ENCODE measurements at places on chromosomes 7 and 10. TPM values are rescaled to one million over a fixed set of nuclear protein-coding genes. Genes with fewer than 3 reads are reported as not detected.

Gene ARPC1A
- 53.2 TPM for total RNA-seq

Gene PNLIPRP1
- total RNA-seq = not detected

Gene GJD4
- not detected for total RNA-seq

- peaks cover 8% of the 10 kb centered on the region for H3K27me3 ChIP-seq
- H3K36me3 ChIP-seq = no peaks in the 10 kb centered on the region
- no peak overlapping the region for H3K4me3 ChIP-seq
- H3K27ac ChIP-seq = no peak overlapping the region
Observed at GRCh38 chr7:25750744-25751508, 401.1 kb upstream of the NFE2L3 start.

DNA sequence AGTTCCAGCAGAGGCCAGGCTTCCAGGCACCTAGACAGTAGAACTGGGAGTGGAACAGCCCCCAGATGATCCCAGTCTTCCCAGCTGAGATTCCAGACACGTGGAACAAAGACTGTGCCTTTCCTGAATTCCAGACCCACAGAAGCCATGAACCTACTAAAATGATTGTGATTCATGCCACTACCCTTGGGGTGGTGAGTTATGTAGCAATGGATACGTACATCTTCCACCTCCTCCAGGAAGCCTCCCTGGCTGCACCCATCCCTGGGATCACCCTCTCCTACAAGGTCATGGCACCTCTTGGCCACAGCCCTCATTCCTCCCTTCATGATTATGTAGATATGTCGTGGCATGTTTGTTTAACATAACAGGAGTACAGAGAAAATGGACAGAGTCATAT lies 83.4 kb downstream of the NPTX2 start:
- no peak for DNase-seq
- no peak overlapping the region for H3K27ac ChIP-seq
- no peak overlapping the region for H3K4me3 ChIP-seq
- H3K4me1 ChIP-seq = no peaks in the 10 kb centered on the region
- no peaks in the 10 kb centered on the region for H3K36me3 ChIP-seq
- no peaks in the 10 kb centered on the region for H3K27me3 ChIP-seq

DNA sequence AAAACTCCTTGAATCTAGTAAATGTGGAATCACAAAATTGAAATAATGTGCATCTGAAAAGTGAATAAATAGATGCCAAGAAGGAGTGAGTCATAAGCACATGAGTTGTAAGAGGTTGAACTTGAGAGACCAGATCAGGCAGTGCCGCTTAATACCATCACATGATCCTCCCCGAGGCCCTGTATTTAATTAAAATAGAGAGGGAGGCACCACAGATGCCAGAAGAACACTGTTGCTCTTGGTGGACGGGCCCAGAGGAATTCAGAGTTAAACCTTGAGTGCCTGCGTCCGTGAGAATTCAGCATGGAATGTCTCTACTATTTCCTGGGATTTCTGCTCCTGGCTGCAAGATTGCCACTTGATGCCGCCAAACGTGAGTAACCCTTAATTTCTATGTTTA lies at the start of gene GPNMB:
Gene GPNMB, plus strand, starts transcription at position 221 of the 400 bp plus-strand sequence. Its CDS starts 83 bp downstream, at position 304.
- no peak for DNase-seq
- no peak within 1 kb of the TSS for H3K27ac ChIP-seq
- H3K4me1 ChIP-seq = peaks cover 3% of the 10 kb centered on the region
- peaks cover 82% of the 10 kb centered on the region for H3K27me3 ChIP-seq

DNA sequence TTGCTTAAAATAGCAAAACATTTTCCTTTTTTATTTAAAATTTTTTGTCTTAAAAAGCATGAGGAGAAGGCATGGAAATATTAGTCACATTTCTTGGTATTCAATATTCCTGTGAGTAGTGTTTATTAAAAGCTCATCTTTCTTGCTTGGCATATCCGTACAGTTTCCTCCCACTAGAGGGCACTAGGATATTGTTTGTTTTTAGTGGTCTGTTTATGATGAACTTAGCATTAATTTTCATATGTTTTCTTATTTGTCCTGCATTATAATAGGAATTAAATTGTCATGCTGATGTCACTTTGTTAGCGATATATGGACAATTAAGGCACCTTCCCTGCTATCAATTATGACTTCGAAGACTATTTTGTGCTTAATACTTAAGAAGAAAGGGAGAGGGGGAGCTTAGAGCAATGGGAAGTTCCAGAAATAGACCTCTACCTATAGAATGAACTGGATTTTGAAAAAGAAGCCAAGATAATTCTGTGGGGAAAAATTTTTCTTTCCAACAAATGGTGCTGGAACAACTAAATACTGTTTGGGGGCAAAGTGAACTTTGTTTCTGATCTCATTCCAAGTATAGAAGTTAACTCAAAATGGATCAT lies 91.0 kb upstream of the STRIP2 start:
- H3K36me3 ChIP-seq = peaks cover 1% of the 10 kb centered on the region
- H3K4me3 ChIP-seq = no peak overlapping the region
- DNase-seq = no peak

DNA sequence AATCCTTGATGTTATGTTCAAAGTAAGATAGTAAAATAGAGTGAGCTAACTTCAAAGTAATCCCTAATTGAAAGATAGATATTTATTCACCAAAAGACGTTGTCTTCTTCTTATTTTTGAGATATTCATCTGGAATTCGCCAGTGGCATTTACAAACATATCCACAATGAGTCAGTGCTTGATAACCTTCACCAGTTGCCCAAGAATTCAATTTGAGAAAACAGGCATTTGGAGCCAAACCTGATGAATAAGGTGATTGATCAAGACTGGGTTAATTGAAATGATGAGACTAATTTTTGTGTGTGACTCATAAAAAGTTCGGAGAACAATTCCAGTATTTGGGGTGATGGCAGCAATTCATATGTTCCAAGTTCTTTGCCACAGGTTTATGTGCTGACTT lies 344.0 kb downstream of the ARL4A start:
- H3K27me3 ChIP-seq = peaks cover 2% of the 10 kb centered on the region
- no peaks in the 10 kb centered on the region for H3K4me1 ChIP-seq
- H3K36me3 ChIP-seq = no peaks in the 10 kb centered on the region
- H3K4me3 ChIP-seq = no peak overlapping the region
- DNase-seq = no peak

All from activated CD8-positive, alpha-beta memory T cell treated with anti-CD3 and anti-CD28 coated beads, Interleukin-2, amount 10 ng/mL, durations not matched to agents 7 days and 5 days (primary cell).